ENCODE measurements at places on chromosomes 5 and 9.

DNA sequence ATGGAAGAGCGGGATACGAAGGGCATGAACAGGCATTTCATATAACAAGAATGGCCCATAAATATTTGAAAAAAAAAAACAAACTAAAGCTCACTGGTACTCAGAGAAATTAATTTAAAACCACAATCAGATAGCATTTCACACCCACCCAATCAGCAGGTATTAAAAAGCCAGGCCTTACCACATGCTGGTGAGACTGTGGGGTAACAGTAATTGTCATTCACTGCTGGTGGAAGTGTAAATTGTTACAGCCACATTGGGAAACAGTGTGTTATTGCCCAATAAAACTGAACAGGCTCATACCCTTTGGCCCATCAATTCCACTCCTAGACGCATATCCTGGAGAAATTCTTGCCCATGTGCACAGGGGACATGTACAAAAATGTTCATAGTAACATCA lies 66.0 kb downstream of the PLAC8L1 start:
- no peak for DNase-seq

DNA sequence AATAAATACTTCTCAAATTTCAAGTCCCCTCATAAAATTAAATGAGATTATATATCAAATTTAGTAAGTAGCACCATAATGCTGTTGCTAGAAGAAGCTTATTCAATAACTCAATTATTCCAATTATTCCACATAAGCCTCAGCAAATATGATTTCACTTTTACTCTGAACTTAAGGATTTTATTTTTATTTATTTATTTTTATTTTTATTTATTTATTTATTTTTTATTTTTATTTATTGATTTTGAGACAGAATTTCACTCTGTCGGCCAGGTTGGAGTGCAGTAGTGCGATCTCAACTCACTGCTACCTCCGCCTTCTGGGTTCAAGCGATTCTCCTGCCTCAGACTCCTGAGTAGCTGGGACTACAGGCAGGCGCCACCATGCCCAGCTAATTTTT lies 1308.3 kb upstream of the CDH9 start:
- DNase-seq, result no peak

- no peak for DNase-seq
Measured at GRCh38 chr5:177183142-177183541, 49.6 kb downstream of the NSD1 start.

DNA sequence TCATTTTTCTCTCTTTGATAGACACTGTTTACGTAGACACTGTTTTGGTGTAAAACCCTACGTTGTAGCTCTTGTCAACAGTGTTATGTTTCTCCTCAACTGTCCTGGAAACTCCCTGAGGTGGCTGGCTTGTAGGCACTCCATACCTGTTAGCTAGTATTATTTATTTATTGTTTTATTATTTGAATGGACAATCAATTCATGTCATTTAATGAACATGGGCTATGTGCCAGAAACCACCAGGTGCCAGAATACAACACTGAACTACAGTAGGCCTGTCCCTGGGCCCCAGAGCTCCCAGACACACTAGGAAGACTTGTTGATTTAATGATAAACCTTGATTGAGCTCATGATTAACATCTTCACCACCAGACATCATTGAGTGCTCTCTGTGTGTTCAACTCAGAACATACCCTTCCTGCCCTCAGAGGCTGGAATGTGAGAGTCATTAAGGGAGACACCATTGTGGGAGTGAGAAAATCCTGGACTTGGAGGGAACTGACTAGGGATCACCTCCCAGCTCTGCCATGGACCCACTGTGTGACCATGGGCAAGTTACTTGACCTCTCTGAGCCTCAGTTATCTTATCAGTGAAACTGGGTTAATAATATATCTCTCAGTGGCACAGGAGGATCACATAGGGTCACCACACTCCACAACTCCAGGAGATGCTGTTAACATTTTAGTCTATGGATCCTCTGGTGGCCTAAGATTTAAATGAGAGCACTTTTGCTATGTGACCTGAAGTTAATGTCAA lies 19.2 kb downstream of the IRF1 start:
- DNase-seq, result no peak

DNA sequence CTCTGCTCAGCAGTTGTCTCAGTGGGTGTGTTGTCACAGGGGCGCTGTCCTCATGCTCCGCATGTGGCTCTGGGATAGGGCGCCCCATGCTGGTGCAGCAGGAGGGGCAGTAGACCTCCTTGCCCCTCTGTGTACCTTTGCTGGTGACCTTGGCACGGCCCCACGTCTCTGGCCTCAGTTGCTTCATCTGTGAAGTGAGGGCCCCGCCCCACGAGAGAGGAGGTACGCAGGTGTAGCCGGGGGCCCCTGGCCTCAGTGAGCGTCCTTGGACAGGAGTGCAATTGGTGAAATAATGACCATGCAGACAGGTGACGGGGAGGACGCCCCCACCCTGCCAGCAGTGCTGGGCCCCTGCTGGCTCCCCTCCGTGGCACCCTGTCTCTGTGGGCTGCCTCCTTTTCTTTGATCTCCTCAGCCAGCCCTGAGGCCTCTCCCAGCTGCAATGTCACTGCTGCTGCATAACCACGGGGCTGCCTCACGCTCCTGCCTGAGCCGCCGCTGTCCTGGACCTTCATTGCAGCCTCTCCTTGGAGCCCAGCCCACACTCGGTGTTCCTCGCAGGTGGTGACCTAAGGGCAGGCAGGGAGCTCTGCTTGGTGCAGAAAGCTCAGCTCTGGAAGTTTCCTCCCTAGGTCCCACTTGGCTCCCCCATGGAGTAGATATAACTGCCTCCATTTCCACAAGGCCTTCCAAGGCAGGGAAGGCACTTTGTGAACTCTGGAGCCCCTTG lies 57.3 kb downstream of the PHF2 start:
- no peak for DNase-seq

GRCh38 chr9:115957585-115957984 lies 196.0 kb upstream of the PAPPA start:
- DNase-seq, result no peak

GRCh38 chr5:58314356-58315210 lies 145.3 kb downstream of the PLK2 start:
- no peak for DNase-seq

- DNase-seq, result no peak
Measured at GRCh38 chr9:2725126-2725525, 7.8 kb downstream of the KCNV2 start.

- no peak for DNase-seq
Measured at GRCh38 chr9:121889990-121890563, 203.0 kb downstream of the TTLL11 start.

GRCh38 chr5:66247176-66247960 lies 103.3 kb downstream of the SREK1 start:
- DNase-seq, result no peak

GRCh38 chr5:177036443-177036842 lies 13.9 kb downstream of the ZNF346 start:
- no peak for DNase-seq

- DNase-seq, result no peak
Measured at GRCh38 chr9:125745018-125745417, 2.2 kb upstream of the PBX3 start.

DNA sequence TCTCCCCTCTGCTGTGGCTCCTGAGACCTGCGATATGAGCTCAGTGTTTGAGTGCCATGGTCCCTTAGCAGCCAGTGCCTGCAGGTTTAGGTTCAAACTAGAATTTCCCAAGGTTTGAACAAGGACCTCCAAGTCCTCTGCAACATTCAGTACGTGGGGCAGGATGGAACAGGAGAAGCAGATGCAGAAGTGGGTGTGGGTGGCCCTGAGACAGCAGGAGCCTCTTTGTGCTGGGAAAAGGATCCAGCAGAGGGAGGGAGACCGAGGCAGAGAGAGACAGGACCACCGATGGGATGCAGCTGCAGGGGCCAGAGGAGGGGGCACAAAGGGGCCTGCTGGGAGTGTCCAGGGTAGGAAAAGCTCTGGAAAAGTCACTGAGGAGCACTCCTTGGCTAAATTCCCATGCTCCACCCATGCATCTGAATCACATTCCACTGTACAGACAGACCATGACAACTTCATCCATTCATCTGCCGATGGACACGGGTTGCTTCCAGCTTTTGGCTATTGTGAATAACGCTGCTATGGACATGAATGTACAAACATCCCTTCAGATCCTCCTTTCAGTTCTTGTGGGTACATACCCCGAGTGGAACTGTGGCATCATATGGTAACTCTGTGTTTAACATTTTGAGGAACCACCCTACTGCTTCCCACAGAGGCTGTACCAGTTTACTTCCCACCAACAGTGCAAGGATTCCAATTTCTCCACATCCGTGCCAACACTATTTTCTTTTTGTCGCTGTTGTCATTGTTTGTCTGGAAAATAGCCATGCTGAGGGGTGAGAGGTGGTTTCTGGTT lies 26.7 kb upstream of the SUSD3 start:
- no peak for DNase-seq

GRCh38 chr5:132751444-132751843 lies 4.2 kb downstream of the CCNI2 start:
- DNase-seq, result no peak

DNA sequence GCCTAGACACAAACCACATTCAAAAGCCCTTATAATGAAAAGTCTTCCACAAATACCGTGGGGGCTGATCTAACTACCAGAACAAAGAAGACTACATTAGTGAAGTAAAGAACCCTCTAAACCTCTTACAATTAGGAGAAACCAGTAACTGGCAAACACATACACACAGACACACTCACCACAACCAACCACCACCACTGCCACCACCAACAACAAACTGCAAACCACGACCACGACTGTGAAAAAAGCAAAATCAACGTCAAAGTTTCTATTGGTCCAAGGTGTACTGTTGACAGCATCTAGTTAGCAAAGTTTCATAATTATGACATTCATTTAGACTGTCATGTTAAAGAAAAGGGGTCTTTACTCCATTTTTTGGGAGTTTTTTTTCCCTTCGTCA lies 2.7 kb downstream of the CDO1 start:
- DNase-seq, result no peak

GRCh38 chr5:20300110-20300509 lies 312.1 kb upstream of the CDH18 start:
- DNase-seq, result no peak

DNA sequence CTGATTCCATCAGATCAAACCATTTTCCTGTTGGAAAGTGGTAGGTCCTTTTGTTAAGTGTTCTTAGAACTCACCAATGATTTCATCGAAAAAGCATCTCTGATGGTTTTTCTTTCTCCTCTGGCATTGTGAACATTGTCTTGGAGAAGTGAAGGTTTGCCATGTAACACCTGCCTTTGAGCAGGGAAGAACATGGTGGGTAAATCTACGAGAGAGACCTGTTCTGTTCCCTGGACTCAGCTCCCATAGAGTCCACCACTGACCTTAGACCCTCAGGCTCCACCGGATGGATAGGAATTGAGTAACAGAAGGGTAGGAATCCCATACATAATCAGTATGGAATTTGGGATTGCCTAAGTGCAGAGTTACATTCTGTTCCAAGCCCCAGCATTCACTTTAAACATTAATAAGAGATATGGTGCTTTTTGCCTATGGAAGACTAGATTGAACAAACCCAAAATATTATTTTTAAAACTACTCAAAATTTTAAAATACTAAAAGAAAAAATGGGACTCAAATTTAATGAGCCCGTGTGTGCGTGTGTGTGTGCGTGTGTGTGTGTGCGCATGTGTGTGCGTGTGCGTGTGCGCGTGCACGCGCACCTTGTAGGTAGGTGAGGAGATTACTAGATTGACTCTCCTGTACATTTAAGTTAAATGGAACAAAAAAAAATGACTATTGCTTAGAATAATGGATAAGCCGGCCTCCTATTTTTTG lies 92.0 kb downstream of the C9orf152 start:
- no peak for DNase-seq

- DNase-seq, result no peak
Measured at GRCh38 chr5:71988808-71989207, 118.5 kb upstream of the MAP1B start.

DNA sequence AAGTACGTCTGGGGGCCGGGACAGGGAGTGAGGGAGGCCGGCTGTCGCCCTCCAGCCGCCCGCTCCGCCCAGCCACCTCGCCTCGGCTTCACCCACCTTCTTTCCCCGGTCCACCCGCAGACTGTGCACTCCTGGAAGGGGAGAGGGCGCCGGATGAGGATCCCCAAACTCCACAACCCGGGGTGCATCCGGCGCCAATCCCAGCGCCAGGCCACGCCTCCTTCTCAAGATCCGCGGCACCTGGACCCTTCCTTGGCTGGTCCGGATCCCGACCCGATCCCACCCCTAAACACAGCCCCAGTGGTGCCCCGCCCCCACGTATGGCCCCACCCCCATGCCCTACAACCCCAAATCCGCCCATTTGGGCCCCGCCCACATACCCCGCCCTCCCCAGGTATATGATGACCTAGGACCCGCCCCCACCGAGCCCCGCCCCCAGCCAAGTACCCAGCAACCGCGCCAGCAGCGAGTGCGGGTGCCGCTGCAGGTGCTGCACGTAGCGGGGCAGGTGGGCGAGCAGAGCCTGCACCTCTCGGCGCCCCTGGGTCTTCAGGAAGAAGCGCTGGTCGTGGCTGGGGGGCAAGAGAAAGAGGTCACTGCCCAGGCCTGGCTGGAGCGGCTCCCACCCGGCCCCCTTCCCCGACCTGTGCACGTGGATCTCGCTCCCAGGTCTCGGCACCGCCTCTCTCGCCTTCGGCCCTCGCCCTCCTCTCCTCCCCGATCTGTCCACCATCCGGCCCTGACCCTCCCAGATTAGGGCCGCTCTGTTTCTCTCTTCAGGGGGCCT lies 3.2 kb downstream of the PIP5KL1 start:
- DNase-seq, result no peak

GRCh38 chr9:9783211-9783610 lies 829.6 kb downstream of the PTPRD start:
- DNase-seq, result no peak

DNA sequence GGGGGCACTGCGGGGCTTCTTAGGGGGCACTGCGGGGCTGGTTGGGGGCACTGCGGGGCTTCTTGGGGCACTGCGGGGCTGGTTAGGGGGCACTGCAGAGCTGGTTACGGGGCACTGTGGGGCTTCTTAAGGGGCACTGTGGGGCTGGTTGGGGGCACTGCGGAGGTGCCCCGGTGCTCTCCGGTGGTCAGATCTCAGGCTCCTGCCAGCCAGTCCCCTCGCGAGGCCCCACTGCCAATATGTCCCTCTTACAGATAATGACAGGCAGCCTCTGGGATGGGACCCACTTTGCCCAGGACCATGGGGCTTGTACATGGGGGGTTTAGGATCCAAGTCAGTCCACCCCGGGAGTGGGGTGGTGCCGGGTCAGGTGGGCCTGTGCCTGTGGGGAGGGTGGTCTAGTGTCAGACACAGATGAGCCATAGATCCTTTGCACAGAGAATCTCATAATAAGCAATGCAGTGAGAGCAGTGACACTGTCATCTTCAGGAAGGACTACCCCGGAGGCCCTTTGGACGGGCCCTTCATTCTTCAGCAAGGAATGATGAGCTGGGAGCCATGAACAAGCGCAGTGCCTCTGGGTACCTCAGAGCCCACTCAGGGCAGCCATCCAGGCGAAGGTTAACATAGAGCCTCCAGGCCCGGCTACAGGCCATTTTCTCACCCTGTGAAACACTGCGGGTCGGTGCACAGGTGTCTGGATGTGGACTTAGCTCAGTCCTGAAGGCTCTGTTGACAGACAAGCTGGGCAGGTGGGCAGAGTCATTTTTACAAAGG lies 38.2 kb downstream of the COL5A1 start:
- no peak for DNase-seq

DNA sequence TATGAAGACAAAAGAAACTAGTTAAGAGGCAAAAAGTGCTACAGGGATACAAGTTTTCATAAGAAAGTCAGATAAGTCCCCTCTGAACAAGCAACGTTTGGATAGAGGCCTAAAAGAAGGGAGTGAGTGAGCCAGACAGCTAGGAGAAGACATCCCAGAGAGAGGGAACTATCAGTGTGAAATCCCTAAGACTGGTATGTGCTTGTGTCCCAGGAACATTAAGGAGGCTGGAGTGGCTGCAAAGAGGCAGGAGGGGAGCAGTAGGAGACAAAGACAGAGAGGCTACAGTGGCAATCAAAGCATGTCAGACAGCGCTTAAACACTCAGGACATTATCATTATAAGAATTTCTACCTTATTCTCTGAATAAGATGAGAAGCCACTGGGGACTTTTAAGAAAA lies 139.1 kb upstream of the STK32A start:
- no peak for DNase-seq

All from activated CD8-positive, alpha-beta memory T cell treated with anti-CD3 and anti-CD28 coated beads for 48 hours (primary cell).